Peyer's patch (tissue), 4 donors: ENCODE measurements at places on chromosomes 13 and 19.

GRCh38 chr19:52603558-52604207 is 33.6 kb downstream of the ZNF701 start:
- H3K27me3 ChIP-seq = no peaks in the 10 kb centered on the region
- peak overlapping the region; percentile 10 for H3K27ac ChIP-seq
- no peaks in the 10 kb centered on the region for H3K36me3 ChIP-seq

DNA sequence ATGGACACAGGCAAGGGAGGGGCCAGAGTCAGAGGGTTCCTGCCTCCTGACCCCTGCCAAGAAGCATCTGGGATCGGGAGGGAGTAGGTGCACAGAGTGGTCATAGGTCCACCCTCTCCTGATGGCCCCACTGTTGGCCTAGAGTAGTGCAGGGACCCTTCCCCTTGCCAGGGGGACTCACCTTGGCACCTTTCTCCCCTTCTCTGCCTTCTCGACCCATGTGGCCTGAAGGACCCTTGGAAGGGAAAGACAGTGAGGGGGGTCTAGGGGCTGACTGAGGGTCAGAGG is 33.3 kb upstream of the OLFM2 start:
- H3K27me3 ChIP-seq = no peaks in the 10 kb centered on the region
- H3K36me3 ChIP-seq = no peaks in the 10 kb centered on the region
- no peaks in the 10 kb centered on the region for H3K4me1 ChIP-seq
- no peak for DNase-seq
- H3K27ac ChIP-seq = no peak overlapping the region
- H3K4me3 ChIP-seq = no peak overlapping the region

DNA sequence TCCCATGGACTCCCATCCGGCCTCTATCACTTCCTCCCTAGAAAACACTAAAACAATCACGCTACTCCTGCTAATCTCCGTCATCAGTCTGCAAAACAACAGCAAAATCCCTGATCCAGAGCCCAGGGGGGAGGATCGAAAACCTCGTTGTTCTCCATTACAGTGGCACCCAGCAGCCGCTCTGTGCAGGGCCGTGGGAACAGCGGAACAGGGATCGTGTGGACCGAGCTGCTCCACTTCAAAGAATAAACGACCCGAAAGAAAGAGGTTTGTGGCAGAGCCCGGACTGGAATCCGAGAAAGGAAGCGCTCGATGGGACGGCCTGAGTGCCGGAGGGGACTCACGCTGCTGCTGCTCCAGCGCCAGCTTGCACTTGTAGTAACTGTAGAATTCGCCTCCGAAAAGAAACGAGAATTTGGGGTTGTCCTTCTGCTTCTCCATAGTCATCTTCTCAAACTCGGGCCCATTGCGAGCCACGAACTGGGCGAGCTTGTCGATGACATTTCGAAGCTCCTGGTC is 652 bp downstream of the CHERP start:
- no peak for DNase-seq
- peak overlapping the region; percentile 99 for H3K4me3 ChIP-seq
- no peaks in the 10 kb centered on the region for H3K27me3 ChIP-seq
- H3K27ac ChIP-seq = peak overlapping the region; percentile 83
- peaks cover 30% of the 10 kb centered on the region for H3K36me3 ChIP-seq

DNA sequence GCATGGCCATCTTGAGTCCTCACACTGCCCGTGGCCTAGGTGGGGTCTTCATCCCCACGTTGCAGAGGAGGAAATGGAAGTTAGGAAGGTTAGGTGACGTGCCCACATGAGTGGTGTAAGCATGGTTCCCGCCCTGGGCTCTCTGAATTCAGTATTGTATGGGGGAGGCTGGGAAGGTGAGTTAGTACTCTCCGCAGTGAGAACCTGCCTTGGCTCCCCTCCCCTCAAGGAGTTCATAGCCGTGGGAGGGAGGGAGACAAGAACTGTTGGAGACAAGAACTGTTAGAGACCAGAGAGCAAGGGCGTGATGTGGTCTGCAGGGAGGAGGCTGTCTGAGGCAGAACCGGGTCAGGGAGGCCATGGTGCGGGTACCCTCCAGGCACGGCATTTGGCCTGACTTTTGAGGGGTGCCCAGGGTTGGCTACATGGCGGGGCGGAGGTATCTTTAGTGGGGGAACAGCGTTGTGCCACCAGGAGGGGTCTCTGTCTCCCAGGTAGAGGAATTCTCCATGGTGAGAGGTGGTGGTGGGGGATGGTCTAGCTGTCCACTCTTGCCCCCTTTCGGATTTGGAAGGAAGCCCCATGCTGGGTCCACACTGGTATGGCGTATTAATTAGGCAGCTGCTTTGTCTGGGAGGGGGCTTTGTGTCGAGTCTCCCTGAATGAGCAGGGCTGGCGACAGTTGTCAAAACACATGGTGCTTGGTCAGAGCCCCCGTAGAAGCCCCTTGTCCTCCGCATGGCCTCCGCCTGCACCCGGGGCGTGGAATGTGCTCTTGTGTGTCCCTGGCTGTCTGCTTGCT is 45.8 kb downstream of the CAPN12 start:
- peak overlapping the region; percentile 96 for H3K27ac ChIP-seq
- H3K27me3 ChIP-seq = no peaks in the 10 kb centered on the region
- H3K36me3 ChIP-seq = peaks cover 42% of the 10 kb centered on the region
- DNase-seq = no peak
- H3K4me3 ChIP-seq = no peak overlapping the region

- peak within 1 kb of the TSS; percentile 75 for H3K4me3 ChIP-seq
- peaks cover 14% of the 10 kb centered on the region for H3K36me3 ChIP-seq
- H3K27me3 ChIP-seq = no peaks in the 10 kb centered on the region
- H3K27ac ChIP-seq = peak within 1 kb of the TSS; percentile 90
- peaks cover 68% of the 10 kb centered on the region for H3K4me1 ChIP-seq
- DNase-seq = peak; percentile 72
Observed at GRCh38 chr19:44748426-44749254, at the start of gene BCL3. BCL3 (plus strand) TSS chr19:44748708; CDS start chr19:44748791, 83 bp downstream.

- H3K36me3 ChIP-seq = no peaks in the 10 kb centered on the region
- no peak overlapping the region for H3K4me3 ChIP-seq
- DNase-seq = peak; percentile 83
Observed at GRCh38 chr19:39237200-39238184, 7.3 kb downstream of the IFNL3 start.

GRCh38 chr13:43924549-43925245 is 45.0 kb downstream of the LACC1 start:
- no peaks in the 10 kb centered on the region for H3K36me3 ChIP-seq
- H3K27ac ChIP-seq = no peak overlapping the region
- H3K4me3 ChIP-seq = no peak overlapping the region
- H3K4me1 ChIP-seq = no peaks in the 10 kb centered on the region

- no peaks in the 10 kb centered on the region for H3K27me3 ChIP-seq
- H3K4me3 ChIP-seq = no peak overlapping the region
- no peak overlapping the region for H3K27ac ChIP-seq
- no peaks in the 10 kb centered on the region for H3K36me3 ChIP-seq
- H3K4me1 ChIP-seq = peaks cover 9% of the 10 kb centered on the region
Observed at GRCh38 chr19:13016245-13016627, 21.0 kb downstream of the NFIX start.

DNA sequence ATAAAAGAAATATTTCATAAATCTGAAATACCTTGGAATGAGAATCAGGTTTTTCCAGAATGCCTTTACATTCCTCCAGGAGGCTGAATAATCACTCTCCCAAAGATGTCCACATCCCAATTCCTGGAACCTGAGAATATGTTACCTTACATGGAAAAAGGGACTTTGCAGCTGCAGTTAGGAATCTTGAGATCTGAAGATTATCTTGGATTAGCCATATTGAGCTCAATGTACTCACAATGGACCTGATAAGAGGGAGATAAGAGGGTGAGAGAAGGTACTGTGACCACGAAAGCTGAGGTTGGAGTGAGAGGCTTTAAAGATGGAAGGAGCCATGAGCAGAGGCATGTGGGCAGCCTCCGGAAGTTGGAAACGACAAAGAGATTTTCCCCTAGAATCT is 36.8 kb upstream of the MBNL2 start:
- H3K4me1 ChIP-seq = no peaks in the 10 kb centered on the region
- no peak overlapping the region for H3K27ac ChIP-seq
- no peaks in the 10 kb centered on the region for H3K27me3 ChIP-seq
- no peak for DNase-seq
- H3K36me3 ChIP-seq = no peaks in the 10 kb centered on the region
- H3K4me3 ChIP-seq = no peak overlapping the region

DNA sequence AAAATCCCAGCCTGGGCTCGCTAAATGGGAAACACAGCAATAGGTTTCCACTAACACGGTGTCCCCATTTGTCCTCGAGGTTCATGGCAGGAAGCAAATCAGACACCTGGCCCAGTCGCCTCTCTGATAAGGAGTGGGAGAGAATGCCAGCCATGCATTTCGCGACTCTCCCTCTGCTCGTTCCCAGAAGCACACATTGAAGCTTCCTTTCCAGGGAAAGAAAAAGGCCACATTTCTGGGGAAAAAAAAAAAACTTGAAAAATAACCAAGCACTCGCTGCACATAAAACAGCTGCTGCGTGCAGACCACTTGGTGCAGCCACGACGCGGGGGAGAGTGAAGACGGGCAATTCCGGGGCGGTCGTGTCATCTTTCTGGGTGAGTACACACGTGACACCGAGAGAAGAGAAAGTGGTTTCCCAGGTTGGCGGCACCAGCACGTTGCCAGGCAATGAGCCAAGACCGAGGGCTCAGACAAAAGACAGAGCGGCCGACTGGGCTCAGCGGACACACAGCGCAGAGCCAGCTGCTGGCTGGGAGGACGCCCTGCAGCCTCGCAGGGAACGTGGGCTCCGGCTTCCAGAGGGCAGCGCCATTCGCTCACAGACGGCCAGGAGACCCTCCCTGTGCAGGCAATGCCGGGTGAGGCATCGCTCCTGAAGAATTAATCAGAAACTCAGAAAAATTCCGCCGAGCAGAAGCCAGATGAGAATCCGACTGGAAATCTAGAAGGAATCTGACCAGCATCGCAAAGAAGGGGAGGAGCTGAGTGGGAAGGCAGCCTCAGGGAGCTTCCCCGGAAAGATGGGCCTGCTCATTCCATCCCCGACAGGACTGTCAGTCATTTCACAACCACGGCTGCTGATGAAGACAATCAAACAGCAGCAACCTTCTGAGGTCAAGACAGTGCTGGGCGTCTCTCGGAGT is 83.2 kb upstream of the IRS2 start:
- H3K4me3 ChIP-seq = peak overlapping the region; percentile 33
- H3K27ac ChIP-seq = no peak overlapping the region
- DNase-seq = peak; percentile 69
- no peaks in the 10 kb centered on the region for H3K36me3 ChIP-seq
- no peaks in the 10 kb centered on the region for H3K4me1 ChIP-seq
- H3K27me3 ChIP-seq = no peaks in the 10 kb centered on the region

- no peak overlapping the region for H3K4me3 ChIP-seq
- no peaks in the 10 kb centered on the region for H3K27me3 ChIP-seq
- DNase-seq = no peak
- H3K4me1 ChIP-seq = no peaks in the 10 kb centered on the region
- no peak overlapping the region for H3K27ac ChIP-seq
Observed at GRCh38 chr19:32682317-32682716, 6.7 kb downstream of the RGS9BP start.

- H3K27me3 ChIP-seq = no peaks in the 10 kb centered on the region
- H3K4me1 ChIP-seq = peaks cover 35% of the 10 kb centered on the region
- peak overlapping the region; percentile 55 for H3K27ac ChIP-seq
- DNase-seq = peak; percentile 68
Observed at GRCh38 chr19:29662604-29663404, 2.5 kb upstream of the PLEKHF1 start.

- DNase-seq = no peak
- H3K36me3 ChIP-seq = peaks cover 9% of the 10 kb centered on the region
- no peak overlapping the region for H3K4me3 ChIP-seq
- no peak overlapping the region for H3K27ac ChIP-seq
- H3K4me1 ChIP-seq = peaks cover 20% of the 10 kb centered on the region
Observed at GRCh38 chr19:14545716-14546082, 16.3 kb downstream of the TECR start.

DNA sequence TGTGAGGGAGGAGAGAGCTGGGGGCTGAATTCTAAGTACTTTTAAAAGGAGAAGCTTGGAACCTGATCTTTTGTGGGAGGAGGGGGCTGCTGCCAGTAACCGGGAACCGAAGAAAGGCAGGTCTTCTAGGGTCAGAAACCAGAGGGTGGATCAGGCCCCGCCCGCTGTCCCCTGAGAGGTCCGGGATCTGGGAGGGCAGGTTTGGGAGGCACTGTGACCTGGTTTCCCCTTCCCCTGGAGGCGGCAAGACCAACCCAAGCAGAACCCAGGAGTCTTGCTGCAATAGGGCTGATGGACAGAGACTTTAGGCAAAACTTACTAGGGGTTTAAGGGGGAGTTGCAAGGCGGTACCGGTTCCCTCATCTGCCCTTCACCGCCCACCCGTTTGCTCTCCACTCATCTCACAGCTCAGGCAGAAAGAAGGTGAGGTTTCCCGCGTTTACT is 707 bp upstream of the KLK8 start:
- no peaks in the 10 kb centered on the region for H3K4me1 ChIP-seq
- H3K36me3 ChIP-seq = no peaks in the 10 kb centered on the region
- H3K4me3 ChIP-seq = no peak overlapping the region
- no peak for DNase-seq
- H3K27ac ChIP-seq = no peak overlapping the region

DNA sequence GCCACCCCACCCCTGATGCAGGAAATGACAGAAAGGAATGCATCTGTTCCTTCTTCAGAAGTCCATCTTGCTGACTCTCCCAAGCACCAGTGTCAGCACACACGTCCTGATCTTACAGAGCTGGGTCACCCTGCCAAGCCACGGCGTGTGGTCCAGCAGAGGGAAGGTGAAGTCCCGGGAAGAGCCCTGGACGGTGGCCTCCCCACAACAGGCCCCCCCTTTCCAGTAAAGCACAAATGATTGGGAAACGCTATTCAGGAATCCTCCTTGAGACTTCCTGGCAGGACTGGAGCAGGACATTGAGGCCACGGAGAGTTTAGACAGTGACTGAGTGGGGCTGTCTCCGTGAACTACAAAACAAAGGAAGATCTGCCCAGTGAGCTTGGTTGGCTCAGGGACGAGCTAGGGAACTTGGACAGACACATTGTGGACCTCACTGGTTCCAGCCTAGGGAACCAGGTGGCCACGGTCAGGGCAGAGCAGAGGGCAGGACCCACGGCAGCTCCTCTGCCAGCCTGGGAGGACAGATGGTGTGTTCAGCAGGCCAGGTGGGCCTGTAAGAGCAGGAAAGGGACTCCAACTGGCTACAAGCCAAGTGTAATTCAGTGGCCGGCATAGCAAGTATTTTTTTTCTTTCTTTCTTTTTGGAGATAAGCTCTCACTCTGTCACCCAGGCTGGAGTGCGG is 41.7 kb downstream of the ELL start:
- DNase-seq = peak; percentile 80
- no peaks in the 10 kb centered on the region for H3K27me3 ChIP-seq
- H3K27ac ChIP-seq = peak overlapping the region; percentile 78
- H3K36me3 ChIP-seq = no peaks in the 10 kb centered on the region
- peaks cover 74% of the 10 kb centered on the region for H3K4me1 ChIP-seq

DNA sequence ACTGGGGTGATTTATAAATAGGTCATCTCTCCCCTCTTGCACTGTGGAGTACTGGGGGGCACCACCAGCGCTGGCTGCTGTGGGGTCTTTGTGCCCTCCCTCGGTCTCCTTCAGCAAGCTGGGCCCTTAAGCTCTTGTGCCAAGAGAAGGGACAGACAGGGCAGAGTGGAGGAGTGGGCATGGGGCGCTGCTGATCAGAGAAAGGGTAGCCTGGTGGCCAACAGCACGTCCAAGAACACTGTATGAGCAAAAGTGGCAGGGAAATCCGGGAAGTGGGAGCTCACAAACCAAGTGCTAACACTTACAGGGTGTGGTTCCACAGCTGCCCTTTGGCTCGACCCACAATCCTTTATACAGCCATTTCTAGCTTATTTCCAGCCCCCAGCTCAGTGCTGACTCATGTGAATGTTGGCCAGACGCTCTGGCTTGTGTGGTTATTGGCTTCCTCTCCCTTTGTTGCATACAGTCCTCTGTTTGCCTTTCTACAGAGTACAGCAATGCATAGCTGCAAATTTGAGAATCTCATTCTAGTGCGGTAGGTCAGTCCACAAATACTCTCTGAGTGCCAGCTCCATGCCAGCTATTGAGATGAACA is 298.8 kb downstream of the SHISA2 start:
- H3K36me3 ChIP-seq = no peaks in the 10 kb centered on the region
- no peak for DNase-seq
